Astrocyte of the spinal cord (primary cell): ENCODE measurements at places on chromosomes 16 and 17.
A peak's percentile ranks its signal among the peaks of the same experiment; 100 is the strongest.

- DNase-seq = peak; percentile 89
Observed at GRCh38 chr17:59791603-59792457, 84.4 kb downstream of the VMP1 start.

- peak; percentile 89 for DNase-seq
Observed at GRCh38 chr17:43211480-43212402, at the start of gene TMEM106A. Gene TMEM106A, plus strand, starts transcription at chr17:43211875. Its CDS starts 1,167 bp downstream, at chr17:43213042.

DNA sequence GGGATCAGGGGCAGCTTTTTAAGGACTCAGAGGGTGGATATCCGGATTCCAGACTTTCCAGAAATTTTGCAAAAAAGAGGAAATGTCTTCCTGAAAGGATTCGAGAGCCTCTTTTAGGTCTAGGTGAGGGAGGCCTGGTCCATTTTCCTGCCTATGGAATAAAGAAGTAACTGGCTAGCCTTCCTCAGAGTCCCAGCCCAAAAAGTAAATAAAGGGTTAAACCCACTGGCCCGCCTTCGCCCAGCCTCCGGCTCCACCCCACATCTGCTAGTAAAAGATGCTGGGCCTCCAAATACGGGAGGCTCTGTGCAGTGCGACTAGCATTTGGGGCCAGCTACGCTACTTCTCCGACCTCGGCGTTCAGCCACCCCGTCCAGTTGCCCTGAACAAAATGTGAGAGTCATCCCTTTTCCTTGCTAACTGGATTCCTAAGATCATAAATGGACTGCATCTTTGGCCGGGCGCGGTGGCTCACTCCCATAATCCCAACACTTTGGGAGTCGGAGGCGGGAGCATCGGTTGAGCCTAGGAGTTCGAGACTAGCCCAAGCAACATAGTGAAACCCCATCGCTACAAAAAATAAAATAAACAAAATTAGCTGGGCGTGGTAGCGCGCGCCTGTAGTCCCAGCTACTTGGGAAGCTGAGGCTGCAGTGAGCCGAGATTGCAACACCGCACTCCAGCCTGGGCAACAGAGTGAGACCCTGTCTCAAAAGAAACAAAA lies 824 bp upstream of the MPP2 start:
- peak; percentile 65 for DNase-seq

DNA sequence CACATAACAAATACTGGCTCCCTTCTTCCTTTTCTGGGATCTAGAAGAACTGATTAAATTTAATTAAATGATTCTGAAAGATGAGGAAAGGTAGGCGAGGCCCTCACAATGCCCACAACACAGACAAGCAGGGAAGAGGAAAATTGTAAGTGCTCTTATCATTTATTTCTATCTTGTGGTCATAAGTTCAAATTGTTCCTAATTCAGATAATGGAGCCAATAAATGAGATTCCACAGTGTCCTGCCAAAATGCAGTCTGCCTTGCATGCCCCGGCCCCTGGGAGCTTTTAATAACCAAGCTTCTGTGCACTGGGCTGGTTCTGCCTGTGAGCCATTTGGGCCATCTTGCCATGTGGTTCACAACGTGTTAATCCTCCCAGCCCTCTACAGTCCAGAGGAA lies 97.0 kb downstream of the CMC2 start:
- no peak for DNase-seq
